Activated naive CD4-positive, alpha-beta T cell treated with anti-CD3 and anti-CD28 coated beads for 36 hours (primary cell): ENCODE measurements at places on chromosomes 7 and 10.

GRCh38 chr7:5448378-5449037 is 24.9 kb upstream of the TNRC18 start:
- DNase-seq: no peak

DNA sequence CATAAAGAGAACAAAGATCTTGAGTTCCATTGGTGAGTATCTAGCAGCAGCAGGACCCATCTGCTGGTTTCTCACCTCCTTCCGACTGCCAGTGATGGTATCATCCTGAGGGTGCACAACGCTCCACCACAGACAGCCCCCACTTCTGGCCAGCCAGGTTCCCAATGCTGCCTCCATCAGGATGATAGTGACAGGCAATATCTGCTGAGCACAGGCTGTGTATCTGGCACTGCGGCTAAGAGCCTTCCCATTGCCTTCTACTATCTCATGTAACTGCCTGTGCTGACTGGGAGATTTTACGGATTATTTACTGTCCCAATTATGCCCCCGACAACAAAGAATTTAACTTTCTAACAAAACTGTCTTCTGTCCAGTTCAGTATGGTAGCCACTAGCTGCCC is 352.4 kb upstream of the AOAH start:
- no peak for DNase-seq

DNA sequence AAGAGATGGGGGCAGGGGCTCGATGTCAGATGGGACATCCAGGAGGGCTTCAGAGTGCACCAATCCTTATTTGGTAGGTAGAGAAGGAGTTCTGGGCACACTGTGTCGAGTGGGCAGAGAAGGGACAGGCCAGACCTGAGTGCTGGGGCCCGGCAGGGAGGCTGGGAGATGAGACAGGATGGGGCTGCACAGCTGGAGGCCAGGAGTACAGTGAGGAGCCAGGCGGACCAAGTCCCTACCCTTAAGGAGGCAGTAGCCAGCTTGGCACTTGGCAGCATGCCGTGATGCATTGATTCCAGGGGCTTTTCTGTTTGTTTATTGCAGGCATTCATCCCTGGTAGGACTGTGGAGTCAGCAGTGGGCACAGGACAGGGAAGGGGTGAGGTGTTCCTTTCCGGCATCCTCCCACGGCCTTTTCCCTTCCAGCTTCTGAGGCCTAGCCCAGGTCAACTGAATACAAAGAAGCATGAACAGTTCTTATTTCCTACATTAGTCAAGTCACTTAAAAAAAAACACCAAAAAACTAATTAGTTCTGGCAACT is 168.8 kb upstream of the CDCA7L start:
- DNase-seq: no peak

DNA sequence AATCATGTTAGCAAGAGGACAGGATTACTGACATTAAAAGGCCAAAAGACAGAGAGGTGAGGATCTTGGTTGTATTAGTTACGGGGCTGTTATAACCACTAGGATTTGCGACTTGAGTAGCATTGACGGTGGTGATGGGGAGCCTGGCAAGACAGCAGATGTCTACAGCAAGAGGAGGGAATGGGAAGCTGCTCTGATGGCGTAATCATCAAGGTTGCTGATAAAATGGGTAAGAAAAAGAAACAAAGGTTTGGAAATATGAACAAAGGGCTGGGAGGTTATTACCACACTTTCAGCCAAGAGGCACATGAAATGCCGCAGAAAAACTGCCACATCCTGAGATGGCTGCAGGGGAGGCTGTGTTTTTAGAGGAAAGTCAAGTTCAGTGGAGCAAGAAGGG is 33.9 kb downstream of the TMEM229A start:
- no peak for DNase-seq

DNA sequence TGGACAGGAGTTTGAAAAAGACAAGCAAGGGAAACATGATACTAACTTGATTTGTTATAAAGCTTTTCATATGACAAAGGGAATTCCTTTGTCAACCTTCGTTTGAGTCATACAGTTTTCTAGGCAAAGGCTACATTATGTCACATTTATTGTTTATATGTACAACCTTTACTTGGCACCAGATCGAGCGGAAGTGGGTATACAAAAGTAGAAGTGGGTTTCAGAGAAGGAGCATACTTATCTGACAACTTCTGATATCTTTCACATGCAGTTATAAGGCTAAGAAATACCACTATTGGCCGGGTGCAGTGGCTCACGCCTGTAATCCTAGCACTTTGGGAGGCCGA is 11.0 kb downstream of the STMP1 start:
- DNase-seq: no peak
